ENCODE measurements at places on chromosomes 2 and 18. TPM values are rescaled to one million over a fixed set of nuclear protein-coding genes. Genes with fewer than 3 reads are reported as not detected.

DNA sequence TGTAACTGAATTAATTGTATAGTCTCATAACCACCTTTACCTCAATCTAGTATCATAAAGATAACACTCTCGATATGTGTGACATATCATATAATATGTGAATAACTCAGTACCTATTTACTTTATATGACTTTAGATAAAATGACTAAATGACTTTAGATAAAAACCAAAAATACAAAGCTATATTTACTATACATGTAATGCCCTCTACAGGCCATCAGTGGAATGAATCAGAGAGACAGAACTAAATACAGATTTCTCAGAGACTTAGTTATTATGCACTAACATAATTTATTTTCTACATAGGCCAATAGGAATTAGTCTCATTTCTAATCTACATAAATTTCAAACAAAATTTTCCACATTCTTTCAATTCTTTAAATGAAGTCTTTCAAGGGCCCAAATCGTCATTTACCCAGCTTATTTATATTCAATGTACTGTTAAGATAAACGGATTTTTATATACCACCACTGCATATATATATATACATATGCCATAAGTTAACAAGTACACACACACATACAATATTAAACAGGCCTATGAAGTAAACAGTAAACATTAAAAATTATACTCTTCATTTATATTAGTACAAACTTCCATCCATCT is 219.9 kb downstream of the EXOC6B start:
- DNase-seq: no peak
- no peaks in the 10 kb centered on the region for H3K27me3 ChIP-seq
- no peak overlapping the region for H3K4me3 ChIP-seq
- no peaks in the 10 kb centered on the region for H3K4me1 ChIP-seq

- H3K27me3 ChIP-seq: peaks cover 3% of the 10 kb centered on the region
- H3K4me1 ChIP-seq: no peaks in the 10 kb centered on the region
- no peak for DNase-seq
Observed at GRCh38 chr18:63868546-63868945, 19.0 kb upstream of the SERPINB2 start.

DNA sequence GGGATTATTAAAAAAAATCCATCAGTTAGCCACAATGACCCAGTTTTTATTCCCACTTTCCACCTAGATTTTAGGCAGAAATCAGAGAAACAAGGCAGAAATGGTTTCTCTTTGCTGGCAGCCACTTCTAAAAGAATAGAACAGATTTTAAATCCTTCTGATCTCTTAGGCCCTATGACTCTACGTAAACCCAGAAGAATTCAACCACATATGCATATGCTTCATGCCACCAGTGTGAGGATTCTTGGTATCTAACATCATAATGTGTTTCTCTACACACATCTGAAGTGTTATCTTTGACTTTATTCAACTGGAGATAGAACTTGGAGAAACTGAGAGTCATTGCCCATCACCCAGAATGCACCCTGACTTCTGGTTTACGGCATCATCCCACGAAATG is 128.7 kb upstream of the TANK start:
- no peaks in the 10 kb centered on the region for H3K27me3 ChIP-seq
- H3K27ac ChIP-seq: no peak overlapping the region
- peaks cover 5% of the 10 kb centered on the region for H3K36me3 ChIP-seq
- no peak for DNase-seq
- no peak overlapping the region for H3K4me3 ChIP-seq
- H3K4me1 ChIP-seq: no peaks in the 10 kb centered on the region

- no peaks in the 10 kb centered on the region for H3K4me1 ChIP-seq
- no peaks in the 10 kb centered on the region for H3K36me3 ChIP-seq
- no peak for DNase-seq
- H3K27me3 ChIP-seq: no peaks in the 10 kb centered on the region
Observed at GRCh38 chr2:29065068-29065811, 9.1 kb downstream of the PCARE start.

KIAA2012 gene
- not detected for polyA plus RNA-seq

RAB31 gene
- polyA plus RNA-seq: 19.3 TPM

Data from immature natural killer cell (primary cell).